ENCODE measurements at places on chromosomes 5 and 9.
A peak's percentile ranks its signal among the peaks of the same experiment; 100 is the strongest.

DNA sequence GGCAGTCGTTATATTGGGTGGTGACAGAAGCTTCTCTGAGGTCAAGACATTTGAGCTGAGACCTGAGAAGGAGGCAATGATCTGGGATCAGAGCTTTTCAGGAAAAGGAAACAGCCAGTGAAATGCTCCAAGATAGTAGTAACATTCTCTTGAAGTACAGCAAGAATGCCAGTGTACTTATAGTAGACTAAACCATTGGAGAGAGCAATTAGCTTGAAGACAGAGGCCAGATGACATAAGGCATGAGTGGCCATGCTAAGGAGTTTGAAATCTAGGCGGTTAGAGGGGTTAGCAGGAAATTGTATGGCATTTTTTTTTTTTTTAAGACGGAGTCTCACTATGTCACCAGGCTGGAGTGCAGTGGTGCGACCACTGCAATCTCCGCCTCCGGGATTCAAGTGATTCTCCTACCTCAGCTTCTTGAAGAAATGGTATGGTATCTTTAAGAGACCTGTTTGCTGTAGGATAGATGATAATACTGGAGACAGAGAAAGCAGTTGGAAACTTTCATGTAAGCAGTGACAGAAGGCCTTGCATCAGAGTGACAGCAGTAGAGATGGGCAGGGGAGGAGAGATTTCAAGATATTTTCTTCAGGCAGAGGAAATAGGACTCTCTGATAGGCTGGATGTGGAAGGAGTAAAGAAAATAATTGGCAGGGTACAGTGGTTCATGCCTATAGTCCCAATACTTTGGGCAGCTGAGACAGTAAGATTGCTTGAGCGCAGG is 482.2 kb upstream of the PAPPA start:
- peak; percentile 25 for DNase-seq

DNA sequence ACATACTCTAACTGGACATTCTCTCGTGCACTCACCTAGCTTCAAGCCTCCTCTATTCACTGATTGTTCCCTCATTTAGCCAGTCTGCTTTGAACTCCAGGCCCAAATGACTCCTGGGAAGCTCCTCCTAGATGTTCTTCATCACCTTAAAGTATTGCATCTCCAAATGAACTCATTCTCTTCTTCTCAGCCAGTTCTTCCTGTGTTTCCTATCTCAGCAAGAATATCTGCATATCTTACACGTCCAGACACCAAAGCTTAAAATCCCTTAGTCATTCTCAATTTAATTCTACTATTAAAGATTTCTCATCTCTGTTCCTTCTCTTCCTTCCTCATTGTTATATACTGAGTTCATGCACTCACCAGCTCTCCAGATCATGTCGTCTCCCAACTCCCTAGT is 118.6 kb upstream of the DAB2 start:
- DNase-seq = no peak

- no peak for DNase-seq
These were observed 69.3 kb downstream of the ALDH7A1 start for GRCh38 chr5:126525630-126526245.

- DNase-seq = no peak
These were observed 101.8 kb downstream of the CCDC192 start for GRCh38 chr5:127804886-127805426.

DNA sequence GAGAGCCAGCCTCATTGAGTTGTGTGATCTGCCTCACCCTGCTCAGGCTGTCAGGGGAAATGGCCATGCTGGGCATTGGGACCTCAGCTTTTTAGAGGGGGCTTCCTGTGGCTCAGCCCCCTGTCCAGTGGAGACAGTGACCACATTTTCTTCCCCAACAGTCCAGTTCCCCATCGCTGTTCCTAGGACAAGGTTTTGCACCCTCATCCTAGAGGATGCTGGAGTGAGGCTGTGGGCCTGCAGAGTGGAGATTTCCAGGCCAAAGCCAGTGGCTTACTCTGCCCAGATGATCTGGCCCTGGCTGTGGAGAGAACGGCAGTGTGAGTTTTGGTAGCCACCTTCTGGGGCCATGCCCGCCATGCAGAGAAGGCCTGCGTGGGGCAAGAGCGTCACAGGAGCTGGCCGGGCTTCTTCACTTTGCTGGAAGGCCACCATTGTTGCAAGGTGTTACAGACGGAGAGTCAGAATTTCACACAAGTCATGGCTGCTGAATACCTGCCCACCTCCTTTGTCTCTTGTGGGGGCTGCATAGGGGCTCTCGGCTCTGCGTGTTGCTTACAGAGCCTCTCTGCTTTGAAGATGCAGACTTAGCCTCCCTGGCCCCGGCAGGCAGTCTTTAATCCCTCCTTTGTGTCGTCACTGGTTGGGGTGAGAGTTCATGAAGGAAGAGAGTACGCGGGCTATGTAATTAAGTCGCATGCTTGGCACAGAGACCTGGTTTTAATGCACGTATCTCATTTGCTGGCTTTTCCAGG is 35.2 kb upstream of the PITX1 start:
- no peak for DNase-seq

Data from A172 (cell line).